ENCODE measurements at places on chromosomes 13 and 19.
A peak's percentile ranks its signal among the peaks of the same experiment; 100 is the strongest.

DNA sequence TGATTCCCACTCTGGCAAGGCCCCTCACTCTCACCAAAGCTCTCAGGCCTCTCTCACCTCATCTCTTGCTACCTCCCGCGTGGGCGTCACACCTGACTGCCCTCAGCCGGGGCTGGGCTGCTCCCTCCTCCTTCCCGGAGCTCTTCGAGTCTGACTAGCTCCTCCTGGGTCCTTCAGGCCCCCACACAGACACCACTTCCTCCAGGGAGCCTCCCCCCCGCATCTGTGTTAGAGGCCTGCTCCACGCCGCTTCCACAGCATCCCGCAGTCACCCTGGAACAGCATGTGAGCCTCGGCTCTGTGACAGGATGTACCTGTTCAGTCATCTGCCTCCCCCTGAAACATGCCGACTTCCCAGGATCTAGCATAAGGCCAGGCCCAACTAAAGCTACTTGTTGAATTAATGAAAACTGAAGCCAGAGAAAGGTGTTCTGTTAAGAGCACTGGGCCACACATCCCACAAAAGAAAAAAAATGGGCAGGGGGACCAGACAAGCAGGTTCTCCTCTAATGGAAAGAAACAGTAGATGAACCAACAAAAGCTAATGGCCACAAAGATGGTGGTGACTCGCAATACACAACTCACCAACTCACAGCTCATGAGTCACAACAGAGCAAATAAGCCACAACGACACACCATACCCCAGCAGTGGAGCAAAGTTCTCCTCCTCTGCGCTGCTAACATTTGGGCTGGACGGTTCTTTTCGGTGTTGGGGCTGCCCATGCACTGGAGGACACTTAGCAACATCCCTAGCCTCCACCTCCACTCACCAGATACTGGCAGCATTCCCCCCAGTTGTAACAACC lies 3.0 kb downstream of the PPP6R1 start:
- DNase-seq, result no peak

GRCh38 chr19:36837176-36837905 lies 846 bp downstream of the ZNF790 start:
- DNase-seq, result no peak

DNA sequence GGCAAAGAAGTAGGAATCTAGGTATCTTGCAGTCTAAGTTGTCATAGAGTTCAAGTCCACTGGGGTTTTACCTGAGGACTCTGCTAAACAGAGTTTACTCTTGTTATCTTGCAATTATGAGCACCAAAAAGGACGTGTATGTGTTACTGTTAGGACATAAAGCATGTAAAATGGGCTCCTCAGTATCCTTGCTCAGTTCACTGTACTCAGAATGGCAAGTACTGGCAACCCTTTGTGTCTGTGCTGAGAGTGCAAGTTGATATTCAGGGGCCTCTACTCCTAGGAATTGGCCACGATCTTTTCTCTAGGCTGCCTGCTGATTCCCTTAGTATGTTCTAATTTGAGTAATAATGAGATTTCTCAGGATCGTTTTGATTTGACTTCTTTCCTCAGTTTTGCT lies 13.3 kb downstream of the TDRD3 start:
- no peak for DNase-seq

- DNase-seq, result peak; percentile 51
Observed at GRCh38 chr19:54387991-54388801, 23.5 kb upstream of the LAIR1 start.

- peak; percentile 66 for DNase-seq
Observed at GRCh38 chr19:12665281-12665573, 1.3 kb downstream of the MAN2B1 start.

GRCh38 chr19:4678881-4679790 lies 9.0 kb upstream of the MYDGF start:
- peak; percentile 57 for DNase-seq

- peak; percentile 20 for DNase-seq
Observed at GRCh38 chr19:22422211-22422610, at the start of gene ZNF98. ZNF98 (minus strand) TSS chr19:22422346; CDS start chr19:22422224, 122 bp downstream.

GRCh38 chr19:39046037-39046821 lies 13.9 kb upstream of the FBXO27 start:
- no peak for DNase-seq

DNA sequence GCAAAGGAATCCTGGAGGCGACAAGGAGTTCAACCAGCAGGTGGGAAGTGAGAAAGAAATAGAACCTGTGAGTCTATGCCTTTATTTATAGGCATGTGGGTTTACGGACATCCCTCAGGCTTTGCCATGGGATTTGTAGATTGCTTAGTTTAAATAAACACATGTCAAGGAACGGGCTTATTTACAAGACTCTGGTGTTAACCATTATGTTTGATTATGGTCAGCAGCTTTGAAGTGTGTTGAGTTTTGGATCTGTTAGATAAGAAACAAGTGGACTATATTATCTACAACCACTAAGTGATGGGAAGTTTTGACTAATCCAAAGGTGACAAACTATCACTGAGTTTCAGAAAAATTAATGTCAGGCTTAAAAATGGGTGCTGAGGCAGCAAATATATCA lies 143.2 kb downstream of the SLITRK5 start:
- no peak for DNase-seq

DNA sequence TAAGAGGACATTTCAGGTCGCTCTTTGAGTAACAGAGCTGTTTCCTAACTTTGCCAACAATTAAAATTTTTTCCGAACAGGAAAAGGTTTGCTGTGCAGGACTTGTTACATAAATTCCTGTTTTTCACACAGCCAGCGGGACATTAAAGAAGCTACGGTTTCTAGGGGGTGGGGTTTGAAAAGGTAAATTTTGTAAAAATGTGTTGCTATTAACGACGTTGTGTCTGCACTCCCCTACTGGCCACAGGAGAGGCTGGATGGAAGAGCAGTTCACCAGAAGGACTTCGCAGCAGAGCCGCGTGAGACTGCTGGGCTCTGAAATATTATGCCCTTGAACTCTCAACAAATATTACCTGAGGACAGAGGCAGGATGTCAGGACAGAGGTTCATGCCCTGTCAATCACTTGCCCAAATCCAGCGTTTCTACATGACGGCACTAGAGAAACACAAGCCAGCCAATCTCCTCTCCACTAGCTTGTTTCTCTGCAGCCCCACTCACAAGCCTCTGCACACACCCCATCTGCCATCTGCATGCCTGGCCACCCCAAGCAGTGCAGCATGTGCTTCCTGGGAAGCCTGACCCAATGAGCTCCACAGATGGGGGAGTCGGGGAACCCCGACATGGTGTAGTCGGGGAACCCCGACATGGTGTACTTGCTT lies 102.0 kb downstream of the FOXO1 start:
- DNase-seq, result no peak

DNA sequence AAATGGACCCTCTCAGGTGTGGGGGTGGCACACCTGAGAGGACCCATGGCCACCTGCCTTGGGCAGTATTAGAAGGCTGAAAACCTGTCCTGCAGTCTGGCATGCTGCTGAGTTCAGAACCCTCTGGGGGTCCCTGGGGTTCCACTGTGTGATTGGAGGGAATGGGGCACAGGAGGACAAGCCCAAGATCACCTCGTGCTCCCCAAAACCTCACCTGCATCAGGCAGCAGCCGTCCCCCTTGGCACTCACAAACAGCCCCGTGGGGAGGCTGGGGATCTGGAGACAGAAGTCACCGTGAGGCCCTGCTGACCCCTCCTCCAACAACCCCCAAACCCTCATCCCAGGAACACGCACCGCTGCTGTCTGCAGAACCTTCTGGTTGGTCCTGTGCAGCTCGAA lies 14.5 kb downstream of the F2RL3 start:
- no peak for DNase-seq

GRCh38 chr13:113528813-113529180 lies 38.3 kb upstream of the DCUN1D2 start:
- DNase-seq, result no peak

GRCh38 chr19:16066611-16067104 lies 9.6 kb upstream of the TPM4 start:
- DNase-seq, result no peak

DNA sequence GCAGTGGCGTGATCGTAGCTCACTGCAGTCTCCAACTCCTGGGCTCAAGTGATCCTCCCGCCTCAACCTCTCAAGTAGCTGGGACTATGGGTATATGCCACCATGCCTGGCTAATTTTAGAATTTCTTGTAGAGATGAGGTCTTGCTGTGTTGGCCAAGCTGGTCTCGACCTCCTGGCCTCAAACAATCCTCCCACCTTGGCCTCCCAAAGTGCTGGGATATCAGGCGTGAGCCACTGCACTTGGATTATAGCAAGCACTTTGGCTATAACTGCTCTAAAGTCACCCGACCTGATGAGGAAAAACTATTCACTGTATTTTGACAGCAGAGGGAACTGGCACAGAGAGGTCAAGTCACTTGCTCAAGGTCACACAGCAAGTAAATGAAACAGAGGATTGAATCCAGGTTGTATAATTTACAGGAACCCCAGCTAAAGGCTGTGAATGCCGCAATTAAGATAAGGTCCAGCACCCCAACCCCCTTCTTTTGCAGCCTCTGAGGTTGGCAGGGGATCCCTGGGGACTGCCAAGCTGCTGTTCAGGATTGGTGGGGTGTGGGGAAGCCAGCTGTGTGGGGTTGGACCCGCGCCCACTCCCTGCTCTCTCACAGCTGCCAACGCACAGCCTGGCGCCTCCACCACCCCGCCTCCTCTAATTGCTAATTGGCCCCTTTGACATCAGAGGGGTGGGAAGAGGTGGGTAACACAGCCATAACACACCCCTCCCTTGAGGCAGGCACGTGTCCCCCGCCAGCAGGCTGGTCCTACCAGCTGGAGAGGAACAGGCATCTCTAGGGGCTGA lies 6.0 kb downstream of the TMIGD2 start:
- DNase-seq, result peak; percentile 66

DNA sequence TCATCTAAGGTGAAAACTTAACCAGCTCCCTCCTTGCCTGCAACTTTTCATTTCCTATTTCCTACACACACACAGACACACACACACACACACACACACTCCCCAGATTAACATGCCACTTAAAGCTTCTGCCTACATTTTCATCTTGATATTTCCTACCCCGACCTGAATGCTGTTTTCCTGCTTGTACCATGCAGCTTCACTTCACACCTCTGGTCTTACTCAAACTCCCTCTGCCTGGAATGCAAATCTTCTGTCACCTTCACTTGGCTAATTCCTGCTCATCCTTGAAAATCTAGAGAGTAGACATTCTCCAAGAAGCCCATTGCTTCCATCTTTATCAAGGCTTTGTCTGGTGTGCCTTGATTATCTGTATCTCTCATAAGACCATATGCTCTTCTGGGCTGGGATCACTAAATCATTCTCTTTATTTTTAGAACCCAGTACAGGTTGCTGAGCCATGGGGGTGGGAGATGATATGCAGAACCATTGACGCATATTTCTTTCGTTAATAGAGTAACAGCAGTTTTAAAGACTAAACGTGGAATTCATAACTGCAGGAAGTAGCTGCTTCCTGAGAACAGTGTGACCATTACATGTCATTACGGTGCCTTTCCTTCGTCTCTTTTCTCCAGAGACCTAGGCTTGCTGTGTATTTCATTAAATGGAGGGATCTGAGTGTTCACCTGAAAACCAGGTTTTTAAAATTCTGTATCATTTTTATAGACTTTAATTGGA lies 37.7 kb downstream of the CNMD start:
- no peak for DNase-seq

DNA sequence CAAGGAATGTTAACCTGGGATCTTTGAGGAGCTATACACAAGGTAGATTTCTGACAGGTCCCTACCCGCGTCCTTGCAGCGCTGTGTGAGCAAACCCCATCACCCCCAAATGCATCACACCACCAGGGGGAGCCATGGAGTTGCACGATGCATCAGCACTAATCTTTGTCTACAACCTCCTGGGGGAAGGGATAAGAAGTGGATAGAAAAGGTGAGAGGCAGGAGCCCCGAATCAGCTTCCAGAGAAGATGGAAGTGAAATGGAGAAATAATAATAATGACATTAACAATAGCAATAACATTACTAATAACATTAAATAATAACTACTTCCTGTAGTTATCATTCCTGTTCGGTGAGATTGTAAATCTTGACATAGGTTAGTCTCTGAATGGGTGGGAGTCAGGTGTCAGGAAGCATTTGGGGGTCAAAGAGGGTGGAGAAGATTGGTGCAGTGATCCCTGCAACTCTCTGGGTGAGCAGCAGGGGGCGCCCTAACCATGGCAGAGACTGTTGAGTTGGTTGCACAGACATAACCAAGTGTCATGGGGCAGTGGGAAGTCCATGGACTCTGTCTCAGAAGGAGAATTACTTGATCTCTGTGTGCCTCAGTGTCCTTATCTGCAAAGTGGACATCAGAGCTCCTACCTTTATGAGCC lies 16.5 kb downstream of the SIGLEC7 start:
- DNase-seq, result peak; percentile 40

GRCh38 chr13:80235967-80236302 lies 105.0 kb downstream of the SPRY2 start:
- DNase-seq, result no peak

DNA sequence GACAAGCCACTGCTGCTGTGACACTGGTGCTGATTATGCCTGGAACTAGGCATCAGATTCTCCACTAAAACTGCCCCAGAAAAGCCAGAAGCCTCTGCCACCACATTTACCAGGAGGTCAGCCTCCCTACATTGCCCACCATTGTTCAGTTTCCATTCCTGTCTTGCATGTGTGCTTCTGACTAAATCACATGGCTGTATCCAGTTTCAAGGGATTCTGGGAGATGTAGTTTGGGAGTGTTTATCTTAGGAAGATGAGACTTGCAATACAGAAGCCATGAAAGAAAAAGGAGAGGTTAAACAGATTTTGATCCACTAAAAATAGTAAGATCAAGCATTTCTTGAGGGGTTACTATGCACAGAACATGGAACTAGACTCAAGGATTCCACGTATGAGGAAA lies 40.7 kb upstream of the SERPINE3 start:
- no peak for DNase-seq

GRCh38 chr13:70380809-70381208 lies 272.6 kb upstream of the KLHL1 start:
- no peak for DNase-seq

GRCh38 chr13:27384285-27384684 lies 40.1 kb upstream of the GTF3A start:
- DNase-seq, result no peak

DNA sequence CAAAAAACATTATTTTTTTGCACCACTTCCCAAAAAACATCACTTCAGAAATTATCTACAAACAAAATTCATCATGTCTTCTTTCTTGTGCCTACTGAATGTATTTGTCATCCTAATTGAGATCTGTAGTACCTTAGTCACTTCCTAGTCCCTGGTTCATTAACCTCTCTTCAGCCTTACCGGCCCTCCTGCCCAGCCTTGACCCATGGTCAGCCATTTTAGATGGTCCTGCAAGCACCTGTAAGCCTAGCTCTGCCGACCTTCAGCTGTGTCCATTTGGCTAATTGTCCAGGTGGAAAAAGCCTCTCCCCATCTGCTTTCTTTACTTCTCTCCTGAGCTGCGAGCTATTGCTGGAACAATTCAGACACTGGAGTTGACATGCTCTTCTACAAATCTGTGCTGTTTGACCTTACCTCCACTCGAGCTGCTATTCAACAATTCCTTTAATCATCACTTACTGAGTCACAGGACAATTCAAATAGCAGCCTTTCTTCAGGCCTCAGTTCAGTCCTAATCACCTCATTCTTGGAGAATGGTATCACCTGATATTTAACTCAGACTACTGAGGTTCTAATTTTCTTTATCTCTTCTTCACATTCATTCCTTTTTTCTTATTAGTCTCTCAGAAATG lies 882.5 kb downstream of the PCDH9 start:
- DNase-seq, result no peak

- DNase-seq, result no peak
Observed at GRCh38 chr13:50518781-50519201, 324.7 kb downstream of the DLEU7 start.

- no peak for DNase-seq
Observed at GRCh38 chr19:1295169-1296012, 9.7 kb downstream of the EFNA2 start.

- no peak for DNase-seq
Observed at GRCh38 chr19:35153701-35154524, 622 bp upstream of the FXYD5 start.

GRCh38 chr13:95236774-95237173 lies 64.5 kb downstream of the ABCC4 start:
- no peak for DNase-seq

All from femur (tissue), 1 donor.